Kidney epithelial cell (primary cell): ENCODE measurements at places on chromosomes 6 and 20.

GRCh38 chr6:40371621-40372020 lies 215.5 kb downstream of the LRFN2 start:
- no peak for DNase-seq

GRCh38 chr20:60935971-60936370 lies 316.1 kb upstream of the CDH4 start:
- DNase-seq = no peak

- DNase-seq = no peak
These were observed 150.6 kb upstream of the AGPAT4 start for GRCh38 chr6:161424421-161424820.

GRCh38 chr20:44187772-44188709 lies 1.1 kb upstream of the JPH2 start:
- DNase-seq = no peak

GRCh38 chr6:26196846-26197635 lies 109.8 kb downstream of the HFE start:
- DNase-seq = no peak
